ENCODE measurements at places on chromosomes 3 and 15.

GRCh38 chr15:66845266-66845785, 143.3 kb downstream of the SMAD6 start:
- no peak for DNase-seq

DNA sequence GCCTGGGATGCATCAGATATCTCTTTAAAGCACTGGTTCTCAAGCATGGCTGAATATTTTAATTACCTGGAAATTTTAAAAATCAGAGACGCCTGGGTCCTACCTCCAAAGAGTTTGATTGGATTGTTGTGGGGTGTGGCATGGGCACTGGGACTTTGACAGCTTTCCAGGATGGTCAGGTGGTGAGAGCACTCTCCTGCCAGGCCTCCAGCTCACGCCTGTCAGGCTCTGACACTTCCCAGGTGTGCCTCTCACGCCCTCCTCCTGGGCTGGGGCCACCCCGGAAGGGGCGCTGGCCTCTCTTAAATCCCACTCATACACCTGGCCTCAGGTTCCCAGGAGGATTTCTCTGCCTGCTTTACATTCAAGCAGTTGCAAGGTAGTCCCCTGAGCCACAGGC, 48.5 kb downstream of the AMOTL2 start:
- DNase-seq = no peak

- DNase-seq = no peak
Measured at GRCh38 chr3:80697291-80697690, 929.5 kb upstream of the ROBO1 start.

- DNase-seq = no peak
Measured at GRCh38 chr3:36250191-36250590, 130.1 kb upstream of the STAC start.

DNA sequence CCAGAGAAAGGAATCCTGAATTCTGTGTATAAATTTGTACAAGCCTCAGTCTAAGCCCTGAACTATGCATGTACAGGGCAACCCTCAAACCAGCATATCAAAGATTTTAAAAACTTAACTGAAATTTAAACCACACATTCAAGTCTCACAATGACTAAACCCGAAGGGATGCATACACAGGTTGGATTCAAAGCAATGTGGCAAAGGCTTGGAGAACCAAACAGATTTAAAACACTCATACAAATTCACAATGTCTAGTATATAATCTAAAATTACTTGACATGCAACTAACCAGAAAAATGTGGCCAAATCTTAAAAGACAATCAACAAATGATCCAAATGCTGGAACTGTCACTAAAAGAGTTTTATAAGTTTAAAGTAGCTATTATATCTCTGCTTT, 36.4 kb downstream of the CEP152 start:
- DNase-seq = no peak

DNA sequence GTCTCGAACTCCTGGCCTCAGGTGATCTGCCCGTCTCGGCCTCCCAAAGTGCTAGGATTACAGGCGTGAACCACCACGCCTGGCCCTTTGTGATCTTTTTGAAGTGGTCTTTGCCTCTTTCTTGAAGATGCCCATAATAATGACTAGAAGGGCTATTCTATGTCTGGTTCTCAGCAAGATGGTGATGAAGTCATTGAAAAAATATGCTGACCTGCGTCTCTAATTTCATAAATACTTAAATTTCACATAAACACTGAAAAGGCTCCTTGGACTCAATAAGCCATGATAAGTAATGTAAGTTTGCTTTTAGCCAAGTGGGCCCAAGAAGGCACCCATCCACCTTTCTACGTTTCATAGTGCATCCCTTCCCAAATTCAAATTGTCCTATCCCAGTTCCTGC, 775 bp upstream of the MAPK6 start:
- DNase-seq = peak; percentile 56

DNA sequence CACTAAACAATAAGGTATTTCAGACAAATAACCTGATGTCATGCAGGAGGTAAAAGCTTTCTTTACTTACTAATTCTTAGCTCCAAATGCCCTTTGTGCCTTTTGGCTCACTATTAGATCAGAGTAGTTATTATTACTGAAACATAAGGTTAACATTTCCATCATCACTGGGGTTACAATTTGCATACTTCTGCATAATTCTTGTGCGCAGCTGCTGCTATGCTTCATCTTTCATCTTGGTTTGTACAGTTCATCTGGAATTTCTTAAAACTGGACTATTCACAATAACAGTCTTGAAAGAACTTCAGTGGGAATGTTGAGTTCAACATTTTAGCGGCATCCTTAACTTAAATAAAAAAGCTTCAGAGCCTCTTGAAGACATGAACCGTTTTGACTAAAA, 383.2 kb upstream of the ADAMTS9 start:
- DNase-seq = no peak

DNA sequence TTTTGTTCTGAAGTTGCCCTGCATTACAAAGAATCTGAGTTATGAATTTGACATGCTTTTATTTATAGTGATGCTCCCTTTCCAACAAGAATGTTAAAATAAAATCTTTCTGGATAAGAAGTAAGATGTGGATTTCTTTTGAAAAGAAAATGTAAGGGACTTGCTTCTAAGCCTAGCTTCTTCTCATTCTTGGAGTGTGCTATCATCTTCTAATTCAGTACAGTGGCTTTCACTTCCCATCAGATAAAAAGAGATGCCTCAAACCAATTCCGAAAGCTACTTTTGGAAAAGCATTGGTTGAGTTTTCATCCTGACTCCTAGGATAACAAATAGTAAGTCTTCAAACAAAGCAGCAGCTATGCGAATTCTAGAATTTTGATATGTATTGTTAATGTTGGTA, 197.0 kb upstream of the ZPLD1 start:
- no peak for DNase-seq
